CD14-positive monocyte (primary cell): ENCODE measurements at places on chromosomes 6 and 20. TPM values are rescaled to one million over a fixed set of nuclear protein-coding genes. Genes with fewer than 3 reads are reported as not detected.

ZNF292 gene
- 7.6 TPM for polyA plus RNA-seq

IMPG1 gene
- not detected for polyA plus RNA-seq

PPIL6 gene
- polyA plus RNA-seq = 0.14 TPM

DNA sequence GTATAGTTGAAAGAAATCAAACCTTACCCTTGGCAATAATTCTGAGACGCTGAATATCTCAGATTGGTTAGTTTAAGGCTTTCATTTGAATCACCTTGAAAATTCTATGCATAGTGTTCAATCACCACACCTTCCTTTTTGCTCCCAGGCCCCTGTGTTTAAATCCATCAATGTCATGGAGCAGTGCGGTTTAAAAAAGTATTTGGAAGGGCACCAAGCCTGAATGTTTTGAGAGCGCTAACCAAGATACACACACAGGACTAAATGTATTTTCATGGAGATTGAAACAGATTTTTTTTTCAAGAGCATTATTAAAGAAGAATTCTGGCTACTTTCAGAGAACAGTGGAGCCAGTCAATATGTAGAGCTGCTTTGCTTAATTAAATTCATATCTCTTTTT lies 195.7 kb downstream of the CENPW start:
- DNase-seq = no peak

GRCh38 chr6:165545806-165546205 lies 117.2 kb downstream of the PDE10A start:
- no peak for DNase-seq

DNA sequence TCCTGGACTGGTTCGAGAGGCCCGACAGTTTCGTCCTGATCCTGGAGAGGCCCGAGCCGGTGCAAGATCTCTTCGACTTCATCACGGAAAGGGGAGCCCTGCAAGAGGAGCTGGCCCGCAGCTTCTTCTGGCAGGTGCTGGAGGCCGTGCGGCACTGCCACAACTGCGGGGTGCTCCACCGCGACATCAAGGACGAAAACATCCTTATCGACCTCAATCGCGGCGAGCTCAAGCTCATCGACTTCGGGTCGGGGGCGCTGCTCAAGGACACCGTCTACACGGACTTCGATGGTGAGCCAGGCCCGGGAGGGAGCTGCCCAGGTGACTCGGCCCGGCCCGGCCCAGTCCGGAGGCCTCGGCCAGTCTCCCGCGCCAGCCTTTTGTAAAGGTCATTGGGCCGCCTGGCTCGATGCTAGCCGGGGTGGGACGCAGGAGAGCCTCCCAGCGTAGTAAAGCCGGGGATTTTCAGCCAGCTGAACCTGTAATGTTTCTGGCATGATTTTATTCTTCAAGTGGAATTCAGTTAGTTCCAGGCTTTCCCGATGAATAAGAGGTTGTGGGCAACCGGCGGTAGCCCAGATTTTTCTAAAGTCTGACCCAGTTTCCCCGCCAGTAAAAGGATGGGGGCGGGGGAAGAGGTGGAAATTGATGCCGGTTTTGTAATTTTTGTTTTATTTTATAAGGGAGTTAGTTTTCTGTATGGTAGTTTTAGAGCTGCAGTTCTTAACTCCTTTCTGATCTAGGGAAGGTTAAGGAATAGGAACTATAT lies 1.4 kb downstream of the PIM1 start:
- DNase-seq = peak; percentile 22
